ENCODE measurements at places on chromosomes 5 and 9. TPM values are rescaled to one million over a fixed set of nuclear protein-coding genes. Genes with fewer than 3 reads are reported as not detected.

SLC30A5 gene
- 52.6 TPM for total RNA-seq

PTGDS gene
- 76.9 TPM for total RNA-seq

PDE6A gene
- total RNA-seq: not detected

C9orf153 gene
- total RNA-seq: 0.38 TPM

DNA sequence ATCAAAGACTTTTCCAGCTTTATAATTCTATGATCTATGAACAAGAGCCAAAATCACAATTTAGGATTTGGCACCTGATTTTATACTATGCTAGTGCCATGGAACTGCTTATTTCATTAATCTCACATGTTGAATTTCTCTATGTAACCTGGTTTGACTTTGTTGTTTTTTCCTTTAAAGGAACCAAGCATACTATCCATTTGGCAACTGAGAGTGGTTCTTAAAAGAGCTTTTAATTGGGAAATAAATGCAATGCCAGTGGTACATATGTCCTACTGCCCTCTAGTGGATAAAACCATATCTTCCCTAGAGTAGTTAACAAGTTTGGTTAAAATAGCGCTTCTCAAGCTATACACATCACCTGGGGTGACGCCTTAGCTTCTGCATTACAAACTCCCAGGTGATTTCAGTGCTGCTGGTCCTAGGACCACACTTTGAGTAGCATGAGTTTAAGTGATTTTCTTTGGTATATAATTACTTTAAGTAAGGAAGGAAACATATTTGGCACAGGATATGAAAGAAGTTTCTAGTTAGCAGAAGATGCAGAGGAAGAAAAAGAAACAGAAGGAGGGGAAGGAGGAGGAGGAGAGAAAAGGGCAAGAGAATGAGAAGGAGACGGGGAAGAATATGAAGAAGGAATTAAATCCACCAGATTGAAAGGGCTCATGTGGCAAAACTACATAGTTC is 56.8 kb downstream of the FGF10 start:
- no peak for DNase-seq

DNA sequence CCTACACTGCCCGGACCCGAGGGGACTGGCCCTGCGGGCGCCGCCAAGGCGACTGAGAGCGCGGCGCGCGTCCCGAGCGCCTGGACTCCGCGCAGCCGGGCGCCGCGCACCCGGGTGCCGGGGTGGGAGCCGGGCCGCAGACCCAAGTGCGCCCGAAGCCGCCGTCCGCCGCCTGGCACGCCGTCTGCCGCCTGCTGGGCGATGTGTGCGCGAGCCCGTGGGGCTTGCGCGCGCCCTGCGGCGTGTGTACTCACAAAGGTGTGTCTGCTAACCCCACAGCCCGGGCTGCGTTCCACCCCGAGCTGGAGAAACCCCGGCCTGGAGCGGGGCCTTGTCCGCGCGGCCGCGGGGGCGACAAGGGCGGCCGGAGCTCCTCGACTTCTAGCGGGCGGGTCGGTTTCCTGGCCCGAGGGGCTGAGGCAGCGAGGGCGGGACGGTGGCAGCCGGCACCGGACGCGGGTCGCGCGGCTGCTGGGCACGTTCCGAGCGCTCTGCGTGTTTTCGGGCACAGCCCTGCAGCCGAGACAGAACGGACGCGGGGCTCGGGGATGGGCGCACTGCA is 1.1 kb upstream of the ZSWIM6 start:
- DNase-seq: no peak

DNA sequence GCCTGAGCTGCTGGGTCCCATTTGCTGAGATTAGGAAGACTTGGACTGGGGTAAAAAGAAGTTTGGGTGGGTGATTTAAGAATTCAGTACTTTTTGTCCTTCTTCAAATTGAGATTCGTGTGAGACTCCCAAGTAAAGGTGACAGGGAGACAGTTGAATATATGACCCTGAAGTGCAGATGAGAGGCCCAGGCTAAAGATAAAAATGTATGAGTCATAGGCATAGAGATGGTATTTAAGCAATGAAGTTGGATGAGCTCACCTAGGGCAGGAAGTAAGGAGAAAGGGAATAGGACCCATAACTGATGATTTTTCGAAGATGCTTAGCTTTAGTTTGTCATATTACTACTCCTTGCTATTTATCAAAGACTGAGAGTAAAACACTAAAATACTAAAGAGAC is 255.9 kb upstream of the ADRA1B start:
- no peak for DNase-seq

- DNase-seq: no peak
These were observed 49.9 kb downstream of the ISL1 start for GRCh38 chr5:51433052-51433710.
